ENCODE measurements at places on chromosomes 1 and 21.
A peak's percentile ranks its signal among the peaks of the same experiment; 100 is the strongest.

DNA sequence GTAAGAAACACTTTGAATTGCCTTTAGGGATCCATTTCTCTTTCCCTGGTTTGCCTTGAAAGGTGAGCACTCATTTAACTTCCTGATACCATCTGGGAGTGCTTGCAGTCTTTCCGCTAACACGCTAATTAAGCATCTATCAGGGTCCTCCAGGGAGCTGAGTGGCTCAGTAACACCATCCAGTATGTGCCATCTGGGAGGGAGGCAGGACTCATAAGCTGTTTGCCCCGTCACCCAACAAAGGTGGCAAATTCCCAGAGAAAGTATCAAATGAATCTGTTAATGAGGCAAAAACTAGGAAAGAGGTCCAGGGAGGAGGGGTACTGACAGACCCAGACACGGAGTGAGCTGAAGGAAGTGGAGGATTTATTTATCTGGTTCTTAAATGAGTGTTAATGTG lies 430.9 kb downstream of the HLX start:
- DNase-seq: no peak

DNA sequence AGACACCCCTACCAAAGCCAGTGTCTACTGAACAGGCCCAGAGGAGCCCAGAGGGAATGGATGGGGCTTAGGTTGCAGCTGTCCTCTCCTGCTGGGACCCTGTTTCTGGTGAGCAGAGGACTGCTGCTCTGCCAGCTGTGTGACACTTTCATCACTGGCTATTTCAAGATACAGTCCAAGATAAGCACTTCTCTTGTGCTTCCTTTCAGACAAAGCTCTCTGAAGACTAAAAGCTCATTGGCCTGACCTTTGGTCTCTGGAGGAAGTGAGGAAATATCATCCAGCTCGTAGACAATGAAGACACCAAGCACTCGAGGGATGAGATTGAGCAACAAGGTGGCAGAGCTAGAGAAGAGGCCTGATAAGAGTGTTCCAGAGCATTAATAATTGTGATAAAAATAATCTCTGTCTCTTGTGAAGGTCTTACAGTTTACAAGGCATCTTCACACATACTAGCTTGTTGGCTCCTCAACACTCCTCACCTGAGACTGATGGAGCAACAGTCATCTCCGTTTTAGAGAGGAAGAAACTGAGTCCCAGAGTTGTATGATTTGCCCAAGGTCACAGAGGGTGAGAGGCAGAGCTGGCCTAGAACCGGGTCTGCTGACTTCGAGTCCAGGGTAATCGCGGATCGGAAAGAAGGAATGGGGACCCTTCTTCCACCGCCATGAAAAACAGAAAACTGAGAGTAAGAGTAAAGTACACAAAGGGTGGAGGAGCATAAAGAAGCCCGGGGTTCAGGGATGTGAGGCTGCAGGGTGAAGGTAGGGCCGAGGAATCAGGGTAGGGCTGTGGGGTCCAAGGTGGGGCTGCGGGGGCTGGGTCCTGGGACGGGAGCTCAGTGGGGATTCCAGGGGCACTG lies 666 bp downstream of the PAFAH2 start:
- DNase-seq: no peak

GRCh38 chr1:115682792-115683191 lies 41.0 kb downstream of the VANGL1 start:
- no peak for DNase-seq

DNA sequence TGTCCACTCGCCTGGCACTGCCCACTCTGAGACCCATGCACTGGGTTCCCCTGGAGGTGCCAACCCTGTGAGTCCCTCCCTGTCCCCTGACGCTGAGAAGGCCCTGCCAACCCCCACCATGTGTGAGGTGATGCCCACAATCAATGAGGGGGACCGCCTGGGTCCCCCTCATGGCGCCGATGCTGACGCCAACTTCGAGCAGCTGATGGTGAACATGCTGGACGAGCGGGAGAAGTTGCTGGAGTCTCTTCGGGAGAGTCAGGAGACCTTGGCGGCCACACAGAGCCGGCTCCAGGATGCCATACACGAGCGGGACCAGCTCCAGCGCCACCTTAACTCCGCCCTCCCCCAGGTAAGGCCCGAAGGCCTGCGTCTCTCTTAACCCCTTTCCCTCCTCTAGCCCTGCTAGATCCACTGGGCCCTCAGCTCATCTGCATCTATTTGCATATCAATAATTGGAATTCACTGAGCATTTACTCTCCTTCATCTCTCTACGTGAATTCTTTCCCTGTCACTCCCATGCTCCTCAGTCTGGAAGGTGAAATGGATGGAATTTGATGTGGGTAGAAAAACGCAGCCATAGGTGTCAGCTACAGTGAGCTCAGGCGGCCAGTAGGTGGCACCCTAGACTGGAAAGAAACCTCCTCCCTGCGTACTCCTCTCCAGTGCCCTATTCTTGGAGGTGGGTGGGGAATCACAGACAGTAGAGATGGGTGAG lies 12.8 kb downstream of the PPFIA4 start:
- DNase-seq: peak; percentile 23

DNA sequence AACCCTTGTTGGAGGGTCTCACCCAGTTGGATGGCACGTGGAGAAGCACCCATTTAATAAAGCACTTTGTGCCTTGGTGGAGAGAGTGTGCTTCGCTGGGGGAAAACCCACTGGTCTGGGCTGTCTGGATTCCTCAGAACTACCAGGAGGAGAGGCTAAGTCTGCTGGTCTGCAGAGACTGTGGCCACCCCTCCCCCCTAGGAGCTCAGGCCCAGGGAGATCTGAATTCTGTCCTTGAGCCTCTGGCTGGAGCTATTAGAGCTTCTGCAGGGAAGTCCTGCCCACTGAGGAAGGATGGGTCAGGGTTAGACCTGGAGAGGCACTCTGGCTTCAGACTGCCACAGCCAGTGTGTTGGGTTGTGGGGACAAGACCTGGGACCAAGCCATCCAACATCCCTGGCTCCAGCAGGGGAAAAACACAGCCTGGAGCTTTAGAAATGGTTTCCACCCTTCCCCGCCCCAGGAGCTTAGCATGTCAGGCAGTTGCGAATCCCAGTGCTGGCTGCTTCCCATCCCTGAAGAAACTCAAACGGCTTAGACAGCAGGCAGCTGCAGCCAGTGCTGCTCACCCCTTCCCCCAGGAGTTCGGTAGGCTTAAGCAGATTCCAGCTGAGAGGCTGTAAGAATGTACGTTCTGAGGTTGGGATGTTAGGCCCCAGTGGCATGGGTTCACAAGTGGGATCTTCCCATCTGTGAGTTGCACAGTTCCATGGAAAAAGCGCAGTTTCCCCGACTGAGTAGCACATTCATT lies 288.3 kb downstream of the TGFB2 start:
- DNase-seq: no peak

- DNase-seq: peak; percentile 59
Measured at GRCh38 chr1:22500471-22500870, 48.8 kb downstream of the ZBTB40 start.

DNA sequence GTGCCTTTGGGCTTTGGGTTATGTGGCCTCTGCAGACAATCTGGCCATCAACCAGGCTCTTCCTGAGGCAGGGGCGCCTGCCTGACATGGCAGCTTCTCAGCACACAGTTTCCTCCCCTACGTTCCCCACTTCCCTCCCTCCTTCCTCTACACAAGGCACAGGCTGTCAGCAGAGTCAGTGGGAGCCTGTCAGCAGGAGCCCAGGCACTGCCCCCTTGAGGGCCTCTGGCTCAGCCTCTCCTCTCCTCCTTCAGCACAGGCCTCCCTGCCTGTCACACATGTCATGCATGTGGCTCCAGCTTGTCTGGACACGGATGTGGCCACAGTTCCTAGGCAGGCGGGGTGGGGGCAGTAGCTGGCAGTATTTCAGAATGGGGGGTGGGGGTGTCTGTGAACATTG lies 52.2 kb upstream of the ARTN start:
- no peak for DNase-seq

GRCh38 chr1:74726063-74726462 lies 6.8 kb downstream of the CRYZ start:
- DNase-seq: no peak

- DNase-seq: no peak
Measured at GRCh38 chr1:113937146-113937545, 8.0 kb downstream of the HIPK1 start.

DNA sequence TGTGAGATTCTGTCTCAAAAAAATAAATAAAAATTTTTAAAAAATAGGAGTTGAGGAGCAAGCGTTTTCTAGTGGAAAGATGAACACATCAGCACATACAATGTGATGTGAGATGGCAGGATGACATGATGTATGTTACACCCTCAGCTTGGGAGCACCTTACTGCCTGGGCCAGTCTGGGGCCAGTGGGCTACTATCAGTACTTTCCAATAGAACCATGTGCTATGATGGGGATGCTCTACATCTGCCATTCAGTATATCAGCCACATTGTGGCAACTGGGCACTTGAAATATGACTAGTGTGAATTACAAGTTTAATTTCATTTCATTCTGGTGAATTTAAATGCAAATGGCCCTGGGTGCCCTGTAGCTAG lies 156.0 kb downstream of the PGBD5 start:
- DNase-seq: no peak

DNA sequence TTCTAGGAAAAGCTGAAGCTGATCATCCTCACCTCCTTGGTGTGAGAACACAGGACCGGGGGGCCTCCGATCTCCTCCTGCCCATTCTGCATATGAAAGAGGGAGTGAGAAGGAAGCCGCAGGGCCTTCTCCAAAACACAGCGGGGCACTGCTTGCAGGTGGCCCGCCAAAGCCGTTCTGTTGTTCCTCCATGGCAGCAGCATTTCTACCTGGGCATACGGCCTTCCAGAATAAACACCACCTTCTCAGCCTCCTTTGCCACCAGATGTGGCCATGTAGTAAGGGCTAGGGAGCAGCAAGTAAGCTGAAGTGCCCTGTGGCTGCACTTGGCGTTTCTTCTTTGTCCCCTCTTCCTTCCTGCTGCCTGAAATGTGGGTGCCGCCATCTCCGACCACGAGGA lies 214.9 kb downstream of the TOMM20 start:
- DNase-seq: no peak

DNA sequence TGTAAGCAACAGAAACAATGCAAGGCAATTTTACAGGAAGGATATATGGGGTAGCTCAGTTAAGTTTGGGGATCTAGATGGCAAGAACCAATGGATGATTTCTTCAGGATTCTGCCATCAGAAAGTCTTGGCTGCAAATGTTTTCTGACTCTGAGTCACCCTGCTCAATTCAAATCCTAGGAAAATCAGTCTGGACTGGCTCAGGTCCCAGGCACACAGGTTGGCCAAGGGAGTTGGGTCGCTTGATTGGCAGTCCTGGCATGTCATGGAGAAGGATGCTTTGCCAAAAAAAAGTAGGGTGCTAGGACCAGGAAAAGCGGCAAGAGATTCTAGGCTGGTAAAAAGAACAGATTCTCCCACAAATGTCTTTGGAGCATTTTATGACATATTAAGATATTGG lies 28.9 kb upstream of the S1PR1 start:
- no peak for DNase-seq

- DNase-seq: no peak
Measured at GRCh38 chr1:183932412-183932811, 105.1 kb downstream of the COLGALT2 start.

DNA sequence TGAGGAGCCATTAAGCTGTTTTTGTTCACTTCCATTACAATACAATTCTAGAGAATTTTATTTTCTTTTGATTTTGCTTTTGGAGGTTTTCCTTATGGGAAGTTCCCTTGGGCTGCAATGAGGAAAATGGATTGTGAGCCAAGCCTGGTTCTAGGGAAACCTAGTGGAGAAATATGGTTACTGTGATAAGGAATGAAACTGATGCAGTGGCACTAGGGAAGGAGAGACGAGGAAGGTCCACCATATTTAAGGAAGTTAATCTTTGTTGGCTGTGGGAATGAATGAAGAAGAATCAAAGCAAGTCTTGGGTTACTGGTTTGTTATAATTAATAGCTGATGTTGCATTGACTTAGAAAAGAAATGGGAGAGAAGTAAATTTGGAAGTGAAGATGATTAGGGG lies 28.4 kb downstream of the CHML start:
- DNase-seq: no peak

DNA sequence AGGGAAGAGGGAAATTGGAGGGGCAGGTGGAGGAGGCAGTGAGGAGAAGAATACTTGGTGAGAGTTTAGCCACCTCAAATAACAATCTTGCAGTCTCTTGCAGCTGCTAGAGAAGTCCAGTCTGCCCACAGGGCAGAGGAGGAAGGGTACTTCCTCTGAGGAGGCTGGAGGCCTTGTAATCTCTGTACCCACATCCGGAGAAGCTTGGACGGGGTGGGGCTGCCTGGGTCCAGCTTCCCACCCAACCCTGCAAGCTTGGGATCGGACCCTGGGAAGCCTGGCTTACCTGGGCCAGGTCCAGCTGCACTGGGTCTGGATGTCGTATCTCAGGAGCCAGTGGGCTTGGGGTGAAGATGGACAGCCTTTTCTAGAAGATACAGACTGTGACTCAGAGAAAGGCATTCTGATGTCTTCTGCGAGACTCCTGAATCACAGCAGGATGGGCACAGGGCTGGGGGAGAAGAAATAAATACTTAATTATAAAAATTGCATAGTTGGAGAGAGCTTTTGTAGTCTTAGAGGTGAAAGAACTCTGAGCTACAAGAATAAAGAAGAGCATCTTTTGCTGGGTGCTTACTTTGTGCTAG lies 111.8 kb upstream of the JUN start:
- no peak for DNase-seq

- no peak for DNase-seq
Measured at GRCh38 chr1:30928789-30929134, 20.2 kb upstream of the SDC3 start.

DNA sequence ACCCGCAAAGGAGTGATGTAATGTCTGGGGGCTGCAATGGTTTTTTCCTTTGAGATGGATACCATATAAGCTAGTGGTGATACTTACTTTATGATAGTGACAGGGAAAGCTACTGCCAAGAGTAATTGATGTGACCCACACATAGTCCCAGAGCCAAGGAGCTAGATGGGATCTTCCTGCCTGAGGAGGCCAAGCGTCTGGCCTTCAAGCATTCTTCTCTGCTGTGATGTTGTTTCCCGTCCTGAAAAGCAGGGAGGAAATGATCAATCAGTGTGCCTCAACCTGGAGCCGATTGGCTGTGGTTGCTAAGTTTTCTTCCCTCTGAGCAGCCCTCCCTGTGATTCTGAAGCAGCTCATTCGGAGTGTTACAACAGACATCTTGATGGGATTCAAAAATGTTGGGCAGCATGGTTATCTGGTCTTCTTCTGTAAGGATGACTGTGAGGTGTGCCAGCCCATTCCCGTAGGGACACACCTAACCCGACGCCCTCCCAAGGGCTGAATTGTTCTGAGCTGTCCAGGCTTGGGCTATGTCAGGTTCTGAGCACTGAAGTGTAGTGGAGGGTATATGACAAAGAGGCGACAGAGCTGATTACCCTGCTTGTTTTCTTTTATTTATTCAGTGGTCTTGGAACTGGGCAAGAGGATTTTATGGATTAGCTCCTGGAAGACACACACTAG lies 56.7 kb downstream of the UCK2 start:
- DNase-seq: no peak

DNA sequence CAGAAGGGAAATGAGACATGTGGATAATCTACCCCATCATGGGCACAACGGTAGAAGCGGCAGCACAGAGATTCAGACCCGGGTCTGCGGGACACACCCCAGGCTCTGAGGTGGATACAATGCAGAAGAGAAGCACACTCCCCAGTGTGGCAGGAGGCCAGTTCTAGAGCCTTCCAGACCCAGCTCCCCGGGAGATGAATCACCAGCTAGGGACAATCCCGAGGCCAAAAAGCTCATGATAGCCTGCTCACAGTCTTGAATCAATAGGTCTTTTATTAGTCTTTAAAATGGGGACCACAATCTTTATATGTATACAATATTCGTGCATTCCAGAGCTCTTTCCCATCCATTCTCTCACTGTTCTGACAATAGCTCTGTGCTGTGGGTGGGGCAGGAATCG lies 57.3 kb upstream of the DIRAS3 start:
- no peak for DNase-seq

GRCh38 chr1:92446546-92446945 lies 40.2 kb downstream of the GFI1 start:
- no peak for DNase-seq

GRCh38 chr1:223140611-223141405 lies 2.2 kb downstream of the TLR5 start:
- DNase-seq: no peak

Measured in kidney epithelial cell (primary cell).